ENCODE measurements at places on chromosomes 6 and 20.

- DNase-seq, result no peak
Measured at GRCh38 chr6:71454056-71454455, 165.4 kb downstream of the OGFRL1 start.

DNA sequence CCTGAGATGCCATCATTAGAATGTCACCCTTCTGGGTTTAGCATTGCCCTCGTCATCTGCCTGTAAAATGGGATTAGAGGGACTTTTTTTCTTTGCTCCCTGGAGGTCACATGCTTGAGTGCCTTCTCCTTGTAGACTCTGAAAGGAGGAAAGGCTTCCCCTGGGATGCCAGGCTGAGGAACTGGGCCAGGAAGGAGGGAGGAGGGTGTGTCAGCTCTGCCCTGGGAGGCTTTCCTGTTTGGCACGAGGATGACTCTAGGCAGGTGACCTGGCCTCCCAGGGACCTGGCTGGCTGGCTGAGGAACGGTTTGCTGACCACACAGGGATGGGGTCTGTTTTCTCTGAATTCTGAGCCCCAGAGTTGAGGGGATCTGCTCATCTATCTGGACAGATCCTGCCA, 137.9 kb upstream of the RNF24 start:
- DNase-seq, result no peak

DNA sequence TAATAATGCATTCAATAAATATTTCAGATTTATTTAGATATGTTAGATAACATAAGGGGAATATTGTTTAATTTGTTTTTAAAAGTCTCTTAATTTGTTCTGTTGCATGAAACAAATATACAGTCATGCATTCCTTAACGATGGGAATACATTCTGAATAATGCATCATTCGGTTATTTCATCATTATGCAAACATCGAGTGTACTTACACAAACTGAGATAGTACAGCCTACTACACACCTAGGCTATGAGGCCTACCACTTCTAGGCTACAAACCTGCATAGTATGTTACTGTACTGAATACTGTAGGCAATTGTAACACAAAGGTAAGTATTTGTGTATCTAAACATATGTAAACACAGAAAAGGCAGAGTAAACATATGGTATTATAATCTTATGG, 118.7 kb downstream of the EPHA7 start:
- no peak for DNase-seq

DNA sequence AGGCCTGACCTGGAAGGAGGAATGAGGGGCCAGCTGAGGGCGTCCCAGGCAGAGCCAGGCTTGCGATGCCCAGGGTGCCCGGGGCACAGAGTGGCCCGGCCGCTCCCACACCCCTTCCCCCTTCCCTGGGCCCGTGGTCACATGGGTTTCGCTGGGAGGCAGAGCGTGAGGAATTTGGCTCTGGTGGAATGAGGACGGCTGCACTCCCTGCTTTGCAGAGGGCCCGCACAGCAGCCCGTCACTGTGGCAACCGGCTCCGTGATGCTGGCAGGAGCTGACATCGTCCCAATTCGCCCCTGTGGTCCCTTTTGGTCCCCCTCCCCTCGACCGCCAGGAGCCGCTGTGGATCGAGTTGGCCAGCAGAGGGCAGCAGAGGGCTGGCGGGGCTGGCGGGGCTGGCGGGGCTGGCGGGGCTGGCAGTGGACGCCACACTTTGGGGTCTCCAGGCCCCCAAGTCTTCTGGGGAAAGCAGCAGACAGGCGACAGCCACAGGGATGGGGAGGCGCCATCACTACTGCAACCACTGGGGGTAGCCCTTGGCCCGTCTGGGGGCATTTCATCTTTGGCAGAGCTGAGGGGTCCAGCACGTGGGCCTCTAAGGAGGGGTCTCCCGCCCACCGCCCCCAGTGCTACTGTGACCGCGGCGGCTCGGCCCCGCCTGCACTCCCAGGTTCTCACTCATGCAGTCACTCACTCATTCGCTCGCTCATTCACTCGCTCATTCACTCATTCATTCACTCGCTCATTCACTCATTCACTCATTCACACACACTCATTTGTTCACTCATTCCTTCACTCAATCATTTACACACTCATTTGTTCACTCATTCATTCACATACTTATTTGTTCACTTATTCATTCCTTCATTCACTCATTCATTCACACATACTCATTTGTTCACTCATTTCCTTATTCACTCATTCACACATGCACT, 49.7 kb upstream of the BHLHE23 start:
- peak; percentile 50 for DNase-seq

DNA sequence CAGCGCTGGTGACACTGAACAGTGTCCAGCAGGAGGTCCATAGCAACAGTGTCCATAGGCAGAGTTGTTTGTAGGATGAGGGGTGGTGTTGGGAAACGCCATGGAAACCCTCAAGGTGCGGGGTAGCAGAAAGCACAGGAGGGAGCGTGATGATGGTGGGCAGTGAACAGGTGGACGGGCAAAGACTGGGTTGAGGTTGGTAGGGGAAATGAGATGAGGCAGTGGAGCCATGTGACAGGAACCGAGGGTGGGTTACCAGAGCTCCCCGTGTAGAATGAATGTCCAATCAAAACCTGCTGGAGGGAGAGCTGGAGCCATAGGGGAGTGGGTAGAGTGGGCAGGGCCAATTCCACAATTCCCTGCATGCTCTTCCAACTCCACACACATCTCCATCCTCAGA, 38.0 kb downstream of the HLA-DPB1 start:
- DNase-seq, result no peak

DNA sequence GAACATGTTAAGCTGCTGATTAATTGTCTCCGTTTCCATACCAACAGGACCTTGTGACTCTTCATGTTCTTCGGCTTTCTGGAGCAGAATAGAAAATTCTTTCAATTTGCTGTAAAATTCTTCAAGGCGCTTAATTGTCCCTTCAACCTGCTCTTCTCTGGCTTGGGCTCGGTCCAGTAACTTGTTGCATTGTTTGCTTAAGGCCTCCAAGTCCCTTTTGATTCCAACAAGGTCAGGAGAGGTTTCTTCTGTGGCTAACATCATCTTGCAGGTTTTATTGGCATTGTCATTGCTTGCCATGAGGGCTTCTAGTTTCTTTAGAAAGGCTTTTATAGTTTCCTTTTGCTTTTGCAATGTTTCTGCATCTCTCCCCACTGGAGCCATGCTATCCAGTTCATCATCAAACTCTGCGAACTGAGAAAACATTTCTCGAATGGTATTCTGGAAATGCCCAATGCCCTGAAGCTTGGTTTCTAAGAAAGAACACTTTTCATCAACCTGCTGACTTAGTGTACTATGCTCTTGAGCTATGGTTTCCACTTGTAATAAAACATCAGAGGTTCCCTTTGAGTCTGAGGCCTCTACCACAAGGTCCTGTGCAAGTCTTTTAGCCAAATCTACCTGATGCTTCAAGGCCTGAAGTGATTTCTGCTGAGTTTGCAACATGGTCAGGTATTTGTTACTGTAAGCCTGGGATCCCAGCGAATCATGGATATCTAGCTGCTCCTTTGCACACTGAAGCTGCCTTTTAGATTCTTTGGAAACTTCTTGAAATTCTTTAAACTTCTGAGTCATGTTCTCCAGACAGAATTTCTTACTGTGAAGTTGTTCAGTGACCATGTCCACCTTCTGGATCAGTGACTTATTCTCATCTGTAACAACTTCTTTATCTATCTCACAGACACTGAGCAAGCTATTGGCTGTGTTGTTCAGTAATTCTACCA, 90.2 kb downstream of the DST start:
- DNase-seq, result no peak

GRCh38 chr20:58824843-58825242, 25.9 kb downstream of the GNAS-AS1 start:
- no peak for DNase-seq

DNA sequence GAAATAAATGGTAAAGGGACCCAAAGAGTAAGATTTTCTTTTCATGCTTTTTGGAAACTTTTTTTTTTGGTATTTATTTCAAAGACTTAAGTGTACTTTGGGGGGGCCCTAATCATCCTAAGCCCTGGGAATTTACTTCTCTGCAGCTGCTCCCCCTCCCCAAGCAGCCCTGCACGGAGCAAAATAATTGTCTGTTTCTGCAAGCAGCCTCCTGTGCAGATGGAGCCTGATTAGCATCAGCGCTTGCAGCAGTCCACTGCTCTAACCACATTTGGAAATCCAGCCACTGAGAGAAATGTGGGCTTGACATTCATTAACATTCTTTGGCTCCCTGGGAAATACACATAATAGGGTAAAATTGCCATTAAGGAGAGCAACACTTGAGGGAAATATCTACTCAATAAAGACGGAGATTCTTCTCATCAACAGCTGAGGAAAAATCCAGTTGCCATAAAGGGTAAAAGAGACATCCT, 309.2 kb upstream of the MAP3K7 start:
- no peak for DNase-seq

DNA sequence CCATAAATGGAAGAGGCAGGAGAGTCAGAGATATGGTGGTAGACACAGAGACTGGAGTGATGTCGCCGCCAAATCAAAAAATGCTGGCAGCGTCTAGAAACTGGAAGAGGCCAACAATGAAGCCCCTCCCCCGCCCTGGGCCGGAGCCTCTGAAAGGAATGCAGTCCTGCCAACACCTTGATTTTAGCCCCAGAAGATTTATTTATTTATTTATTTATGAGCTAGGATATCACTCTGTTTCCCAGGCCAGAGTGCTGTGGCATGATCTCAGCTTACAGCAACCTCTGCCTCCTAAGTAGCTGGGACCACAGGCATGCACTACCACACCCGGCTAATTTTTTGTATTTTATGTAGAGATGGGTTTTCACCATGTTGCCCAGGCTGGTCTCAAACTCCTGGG, 82.6 kb upstream of the CCDC167 start:
- no peak for DNase-seq

DNA sequence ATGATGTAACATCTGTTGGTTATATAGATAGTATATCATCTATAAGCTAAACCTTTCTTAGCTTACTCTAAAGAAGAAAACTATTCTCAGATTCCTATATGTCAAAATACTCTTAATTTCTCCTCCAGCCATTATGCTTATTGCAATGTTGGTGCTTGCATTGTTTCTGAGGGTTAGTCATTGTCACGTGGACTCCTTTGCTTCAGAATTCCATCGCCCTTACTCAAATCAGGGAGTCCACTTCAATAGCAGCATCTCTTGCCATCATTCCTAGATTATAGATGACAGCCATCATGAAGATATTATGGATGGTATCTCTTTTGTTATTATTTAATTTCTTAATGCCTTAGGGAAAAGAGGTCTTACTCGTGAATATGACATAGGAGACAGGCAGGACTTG, 776.1 kb downstream of the TENT5A start:
- DNase-seq, result no peak

DNA sequence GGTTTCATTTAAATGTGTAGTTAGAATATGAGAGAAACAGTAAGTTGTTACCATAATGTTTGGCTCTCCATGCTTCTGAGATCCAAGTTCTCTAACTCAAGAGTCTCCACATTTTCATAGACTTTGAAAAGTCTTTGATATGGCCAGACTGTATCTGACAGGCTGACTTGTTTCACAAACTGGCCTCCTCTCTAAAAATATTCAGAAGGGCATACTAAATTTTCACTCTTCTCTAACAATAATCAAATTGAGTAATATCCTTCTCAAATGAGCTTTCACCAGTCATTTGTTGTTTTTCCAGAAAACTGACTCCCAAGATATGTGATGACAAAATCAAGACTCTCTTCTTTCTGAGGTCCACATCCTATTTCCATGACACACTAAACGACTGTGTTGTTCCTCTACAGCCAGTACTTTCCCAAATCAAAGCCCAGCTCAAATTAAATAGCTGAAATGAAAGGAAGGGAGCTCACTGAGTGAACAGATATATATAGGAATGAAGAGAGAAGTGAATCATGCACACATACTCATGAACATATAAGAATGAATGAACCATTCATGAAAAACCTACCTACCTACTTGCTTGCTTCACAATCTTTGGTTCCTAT, 15.1 kb downstream of the HIVEP2 start:
- DNase-seq, result no peak

DNA sequence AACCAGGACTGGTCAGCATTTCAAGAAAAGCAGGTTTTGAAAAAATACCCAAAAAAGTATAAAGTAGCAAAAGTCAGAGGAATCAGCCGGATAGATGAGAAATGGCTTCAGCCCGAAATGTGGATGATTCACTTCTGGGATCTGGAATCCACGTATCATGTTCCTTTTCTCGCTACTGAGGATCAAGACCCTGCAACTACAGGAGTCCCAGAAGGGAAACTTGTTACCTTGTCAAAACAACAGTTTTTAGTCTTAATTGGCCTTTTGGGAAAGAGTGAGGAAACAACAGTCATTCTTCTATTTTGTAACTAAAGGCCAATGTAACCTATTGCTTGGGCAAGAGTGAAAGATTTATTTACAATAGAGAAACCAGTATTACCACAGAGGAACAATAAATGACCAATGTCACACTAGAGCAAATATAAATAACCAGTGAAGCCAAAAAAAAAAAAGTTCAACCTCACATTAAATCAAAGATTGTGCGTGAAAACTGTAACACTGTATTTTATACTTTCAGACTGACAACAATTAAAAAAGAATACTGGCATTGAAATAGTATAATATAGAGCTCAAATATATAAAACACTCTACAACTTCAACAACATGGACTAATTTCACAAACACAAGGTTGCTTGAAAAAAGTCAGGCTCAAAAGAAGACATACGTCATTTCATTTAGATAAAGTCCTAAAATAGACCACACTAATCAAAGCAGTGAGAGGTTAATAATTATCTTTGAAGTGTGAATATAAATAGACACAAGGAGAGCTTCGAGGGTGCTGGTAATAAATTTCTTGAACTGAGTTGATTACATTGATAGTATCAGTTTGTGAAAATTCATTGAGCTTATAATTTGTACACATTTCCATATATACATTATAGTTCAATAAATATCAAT, 116.2 kb downstream of the GFRAL start:
- DNase-seq, result no peak

DNA sequence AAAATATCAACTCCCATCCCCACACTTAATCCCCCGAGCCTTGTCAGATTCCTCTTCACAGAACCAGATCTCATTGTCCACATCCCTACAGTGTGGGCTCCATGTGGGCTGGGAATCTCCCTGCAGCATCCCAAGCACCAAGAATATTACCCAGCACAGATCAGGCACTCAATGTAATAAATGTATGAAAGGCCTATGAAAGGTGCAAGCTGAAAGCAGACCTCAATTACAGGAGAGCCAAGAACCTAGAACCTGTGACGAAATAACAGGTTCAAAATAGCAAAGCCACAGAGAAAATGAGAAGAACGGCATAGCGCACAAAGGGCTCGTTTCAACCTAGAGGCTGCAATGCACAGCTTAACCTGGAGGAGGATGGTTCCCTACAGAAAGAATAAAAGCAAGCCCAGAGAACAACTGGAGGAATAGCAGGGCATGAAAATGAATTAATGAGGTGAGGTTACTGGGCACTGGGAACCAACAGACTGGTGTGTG, 3.1 kb downstream of the SLC23A2 start:
- DNase-seq, result no peak

GRCh38 chr20:50408526-50409364, 101.4 kb upstream of the PTPN1 start:
- no peak for DNase-seq

DNA sequence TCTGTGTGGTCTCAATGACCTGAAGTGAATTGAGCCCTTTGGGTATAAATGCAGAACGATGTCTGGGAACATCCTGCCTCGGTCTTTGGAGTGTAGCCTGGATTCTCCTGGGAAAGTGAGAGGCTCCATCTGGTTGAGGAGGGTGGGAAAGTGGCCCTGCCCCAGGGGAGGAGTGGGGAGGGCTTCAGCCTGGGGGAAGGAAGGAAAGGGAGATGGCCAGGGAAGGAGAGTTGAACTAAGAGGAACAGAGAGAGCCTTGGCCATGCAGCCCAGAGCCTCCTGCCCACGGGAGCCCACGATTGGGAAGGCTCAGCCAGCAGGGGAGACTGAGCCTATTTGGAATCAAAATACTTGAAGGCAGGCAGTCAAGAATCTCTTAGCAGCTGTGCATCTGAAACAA, 2.3 kb upstream of the EPB41L1 start:
- DNase-seq, result no peak

GRCh38 chr20:6708010-6708409, 59.5 kb upstream of the BMP2 start:
- DNase-seq, result no peak
